ENCODE measurements at places on chromosomes 1 and 21.

- DNase-seq = no peak
Observed at GRCh38 chr1:202278751-202279150, 63.0 kb downstream of the UBE2T start.

DNA sequence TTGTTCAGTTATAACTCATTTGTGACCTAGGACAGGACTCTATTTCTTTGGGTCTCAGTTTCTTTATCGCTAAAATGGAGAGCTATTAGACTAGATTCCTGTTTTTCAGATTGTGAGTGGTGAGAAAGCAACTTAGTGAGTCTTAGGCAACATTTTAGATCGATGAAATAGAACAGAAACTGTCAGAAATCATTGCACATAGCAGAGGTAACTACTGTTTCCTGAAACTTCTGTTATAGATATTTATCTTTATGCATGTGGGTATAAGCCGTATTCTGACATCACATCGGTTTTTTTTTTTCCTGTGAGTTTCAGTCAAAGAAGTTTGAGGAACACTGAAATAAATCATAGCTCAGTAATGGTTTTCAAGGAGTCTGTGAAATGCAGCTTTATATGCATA lies 42.1 kb upstream of the DNAJC6 start:
- DNase-seq = no peak

- DNase-seq = peak; percentile 54
Observed at GRCh38 chr1:190176776-190177175, 300.9 kb downstream of the BRINP3 start.

DNA sequence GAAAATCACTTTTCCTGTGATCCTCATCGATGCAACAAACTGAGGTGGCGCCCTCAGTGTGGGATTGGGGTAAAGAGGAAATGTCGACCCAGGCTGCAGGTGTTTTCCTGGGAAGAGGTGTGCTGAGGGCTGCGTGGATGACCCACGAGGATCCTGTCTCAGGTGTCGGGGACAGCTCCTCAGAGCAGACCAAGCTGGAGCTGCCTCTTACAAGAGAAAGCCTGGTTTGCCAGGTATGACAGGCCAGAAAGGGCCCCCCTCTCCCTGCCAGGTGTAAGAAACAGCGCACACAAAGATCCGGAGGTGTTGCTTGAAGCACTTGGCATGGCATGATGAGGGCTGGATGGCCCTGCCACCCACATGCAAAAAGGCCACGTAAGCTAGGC lies 12.6 kb downstream of the FHAD1 start:
- no peak for DNase-seq

DNA sequence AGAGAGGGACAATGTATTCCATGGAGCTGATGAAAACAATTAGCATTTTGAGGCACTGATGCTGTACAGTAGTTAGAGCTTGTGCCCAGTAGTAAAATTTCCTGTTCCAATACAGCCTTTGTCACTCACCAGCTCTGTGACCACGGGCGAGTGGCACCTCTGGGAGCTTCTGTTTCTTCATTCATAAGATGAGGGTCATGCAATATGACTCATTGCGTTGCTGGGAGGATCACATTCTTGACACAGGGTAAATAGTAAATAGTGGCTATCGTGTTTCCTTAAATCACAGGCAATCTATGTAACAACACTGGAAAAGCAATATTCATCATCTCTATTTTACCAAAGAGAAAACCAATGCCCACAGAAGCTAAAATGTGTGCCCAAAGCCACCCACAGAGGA lies 4.5 kb upstream of the LRRC52 start:
- DNase-seq = no peak

- peak; percentile 33 for DNase-seq
Observed at GRCh38 chr1:177780096-177780700, 189.7 kb downstream of the SEC16B start.

DNA sequence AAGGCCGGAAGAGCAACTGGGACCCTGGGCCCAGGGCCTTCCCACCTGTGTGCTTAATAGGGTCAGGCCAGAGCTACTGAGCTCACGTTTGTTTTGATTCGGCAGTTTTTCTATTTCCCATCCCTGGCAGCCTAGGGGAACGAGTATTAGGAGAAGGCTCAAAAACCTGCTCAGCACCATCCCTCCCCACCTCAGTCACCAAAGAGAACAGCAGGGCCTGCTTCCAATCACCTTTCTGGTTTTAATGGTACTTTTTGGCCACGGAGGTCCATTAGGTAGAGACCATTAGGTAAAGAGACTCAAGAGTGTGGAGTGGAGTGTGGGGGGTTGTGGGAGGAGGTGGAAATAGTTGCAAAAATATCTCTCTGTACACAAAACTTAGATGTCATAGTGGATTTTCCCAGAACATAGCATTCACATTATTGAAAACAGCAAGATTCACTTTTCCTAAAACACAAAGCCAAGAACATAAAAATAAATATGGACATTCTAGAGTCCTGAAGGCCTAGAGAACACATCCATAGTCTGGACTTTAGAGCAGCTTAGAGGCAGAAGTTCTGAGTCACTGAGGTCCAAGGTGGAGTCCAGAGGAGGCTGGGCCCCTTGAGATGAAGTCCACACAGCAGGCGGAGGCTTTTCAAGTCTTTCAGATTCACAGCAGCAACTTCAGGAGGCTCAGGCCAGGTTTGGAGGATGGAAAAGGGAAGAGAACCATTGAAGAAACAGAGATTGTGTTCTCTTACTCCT lies 19.5 kb downstream of the NUAK2 start:
- no peak for DNase-seq

- no peak for DNase-seq
Observed at GRCh38 chr1:154860156-154860870, 9.8 kb downstream of the KCNN3 start.

DNA sequence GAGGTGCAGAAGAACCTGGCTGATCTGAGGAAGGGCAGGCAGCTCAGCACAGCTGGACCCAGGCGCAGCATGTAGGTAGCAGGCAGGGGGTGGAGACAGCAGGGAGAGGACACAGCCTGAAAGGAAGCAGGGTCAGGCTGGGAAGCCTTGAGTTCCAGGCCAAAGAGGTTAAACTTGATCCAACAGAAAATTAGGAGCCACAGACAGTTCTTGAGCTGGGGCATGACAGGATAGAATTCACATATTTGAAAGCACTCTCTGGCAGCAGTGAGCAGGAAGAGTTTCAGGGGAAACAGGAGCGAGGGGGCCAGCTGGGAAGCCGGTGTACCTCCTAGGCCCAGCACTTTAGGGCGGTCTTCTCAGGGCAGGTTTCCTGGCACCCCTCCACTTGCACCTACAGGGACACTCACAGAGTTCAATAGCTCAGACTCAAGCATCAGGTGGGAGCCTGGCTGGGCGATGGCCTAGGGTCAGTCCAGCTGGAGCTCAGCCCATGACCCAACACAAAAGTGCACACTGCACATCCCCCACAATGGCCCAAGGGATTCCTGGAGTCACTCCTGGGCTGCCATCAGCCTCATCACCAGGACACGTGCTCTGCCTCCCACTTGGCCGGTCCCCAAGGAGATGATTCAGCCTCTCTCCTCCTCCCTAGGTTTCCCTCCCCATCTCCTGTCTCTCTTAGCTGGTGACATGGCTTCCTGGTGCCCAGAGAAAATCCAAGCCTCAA lies 22.7 kb downstream of the MATN1 start:
- DNase-seq = peak; percentile 84

DNA sequence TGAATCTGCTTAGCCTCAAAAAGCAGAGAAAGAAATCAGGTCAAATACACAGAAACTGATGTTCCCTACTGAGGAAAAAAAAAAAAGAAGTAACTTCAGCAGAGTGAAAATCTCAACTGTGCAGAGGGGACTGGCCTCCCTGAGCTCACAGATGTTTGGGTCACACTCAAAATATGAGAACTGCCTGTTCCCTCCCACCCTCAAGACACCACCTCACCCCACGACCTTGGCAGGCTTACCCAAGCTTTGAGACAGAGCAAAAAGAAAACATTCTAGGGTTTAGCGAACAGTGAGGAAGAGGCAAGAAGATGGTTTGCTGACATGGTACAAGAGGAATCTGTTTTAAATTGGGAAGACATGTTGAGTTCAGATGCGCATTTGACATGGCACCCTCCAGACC lies 48.8 kb downstream of the NID1 start:
- DNase-seq = peak; percentile 95

DNA sequence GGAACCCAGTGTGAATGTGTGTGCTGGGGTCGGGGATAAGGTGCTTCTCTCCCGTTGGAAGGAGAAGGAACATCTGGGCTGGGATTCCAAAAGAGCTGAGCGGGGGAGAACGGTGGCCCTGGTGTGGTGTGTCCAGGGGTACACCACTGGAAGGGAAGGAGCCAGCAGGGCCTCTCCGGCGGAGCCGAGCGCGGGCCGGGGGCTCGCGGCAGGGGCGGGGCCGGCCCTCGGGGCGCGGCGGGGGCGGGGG lies 231 bp upstream of the RPS6KA1 start:
- no peak for DNase-seq

- no peak for DNase-seq
Observed at GRCh38 chr1:25872713-25873112, 2.8 kb downstream of the PAQR7 start.

GRCh38 chr1:211579440-211580302 lies 710 bp upstream of the SLC30A1 start:
- DNase-seq = no peak

- no peak for DNase-seq
Observed at GRCh38 chr1:87958201-87958600, 629.5 kb downstream of the LMO4 start.

All from foreskin fibroblast (primary cell).